Stimulated activated CD8-positive, alpha-beta memory T cell treated with anti-CD3 and anti-CD28 coated beads, Interleukin-4, amount 100 ng/mL, for 24 hours (primary cell): ENCODE measurements at places on chromosomes 5 and 9.
A peak's percentile ranks its signal among the peaks of the same experiment; 100 is the strongest.

DNA sequence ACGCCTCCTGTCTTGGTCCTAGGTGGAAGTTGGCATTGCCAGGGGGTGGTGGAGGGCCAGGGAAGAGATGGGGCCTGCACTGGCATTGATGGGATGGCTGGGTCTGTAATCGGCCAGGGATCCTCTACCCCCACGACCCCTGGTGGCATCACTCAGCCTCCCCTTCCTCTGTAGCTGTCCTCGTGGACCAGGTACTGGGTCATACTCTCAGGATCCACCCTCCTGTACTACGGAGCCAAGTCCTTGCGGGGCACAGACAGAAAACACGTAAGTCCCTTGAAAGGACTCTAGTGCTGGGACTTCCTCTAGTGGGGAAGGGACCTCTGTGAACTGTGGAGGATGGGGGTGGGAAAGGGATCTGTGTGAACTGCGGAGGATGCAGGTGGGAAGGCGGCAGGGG, 52.1 kb upstream of the GARNL3 start:
- no peak for DNase-seq

DNA sequence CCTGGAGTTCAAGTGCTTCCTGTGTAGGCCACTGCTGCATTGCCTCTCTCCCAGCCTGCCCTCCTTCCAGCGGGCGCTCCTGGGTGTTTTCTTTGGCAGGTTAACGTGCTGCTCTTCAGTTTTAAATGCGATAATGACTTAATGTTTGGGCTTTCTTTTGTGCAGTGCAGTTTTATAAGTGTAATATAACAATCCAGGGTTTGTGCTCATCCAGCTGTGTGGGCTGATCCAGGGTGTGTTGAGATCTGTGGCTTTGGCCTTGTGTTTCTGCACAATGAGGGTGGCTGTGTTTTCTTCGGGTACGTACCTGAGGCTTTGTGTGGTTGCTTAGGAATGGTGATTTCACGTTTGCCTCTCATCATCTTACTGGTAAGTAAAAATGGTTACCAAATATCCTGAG, 50.6 kb downstream of the PCSK5 start:
- DNase-seq: no peak

DNA sequence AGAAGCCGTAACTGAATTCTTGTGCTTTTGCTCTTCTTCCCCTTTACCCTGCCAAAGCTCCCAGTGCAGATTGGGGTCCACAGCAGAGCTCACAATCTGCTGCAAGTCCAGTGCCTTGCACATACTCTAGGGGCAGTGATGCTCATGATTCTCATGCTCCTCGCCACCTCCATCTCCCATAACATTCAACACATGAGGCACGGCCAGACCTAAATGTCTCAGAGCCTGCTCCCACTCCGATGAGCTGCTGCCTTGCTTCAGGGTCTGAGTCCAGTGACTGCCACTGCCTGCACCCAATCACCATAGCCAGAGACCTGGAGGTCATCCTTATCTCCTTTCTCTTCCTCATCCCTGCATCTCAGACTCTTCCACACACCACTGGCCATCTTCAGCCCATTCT, 10.5 kb downstream of the CSF1R start:
- DNase-seq: no peak

DNA sequence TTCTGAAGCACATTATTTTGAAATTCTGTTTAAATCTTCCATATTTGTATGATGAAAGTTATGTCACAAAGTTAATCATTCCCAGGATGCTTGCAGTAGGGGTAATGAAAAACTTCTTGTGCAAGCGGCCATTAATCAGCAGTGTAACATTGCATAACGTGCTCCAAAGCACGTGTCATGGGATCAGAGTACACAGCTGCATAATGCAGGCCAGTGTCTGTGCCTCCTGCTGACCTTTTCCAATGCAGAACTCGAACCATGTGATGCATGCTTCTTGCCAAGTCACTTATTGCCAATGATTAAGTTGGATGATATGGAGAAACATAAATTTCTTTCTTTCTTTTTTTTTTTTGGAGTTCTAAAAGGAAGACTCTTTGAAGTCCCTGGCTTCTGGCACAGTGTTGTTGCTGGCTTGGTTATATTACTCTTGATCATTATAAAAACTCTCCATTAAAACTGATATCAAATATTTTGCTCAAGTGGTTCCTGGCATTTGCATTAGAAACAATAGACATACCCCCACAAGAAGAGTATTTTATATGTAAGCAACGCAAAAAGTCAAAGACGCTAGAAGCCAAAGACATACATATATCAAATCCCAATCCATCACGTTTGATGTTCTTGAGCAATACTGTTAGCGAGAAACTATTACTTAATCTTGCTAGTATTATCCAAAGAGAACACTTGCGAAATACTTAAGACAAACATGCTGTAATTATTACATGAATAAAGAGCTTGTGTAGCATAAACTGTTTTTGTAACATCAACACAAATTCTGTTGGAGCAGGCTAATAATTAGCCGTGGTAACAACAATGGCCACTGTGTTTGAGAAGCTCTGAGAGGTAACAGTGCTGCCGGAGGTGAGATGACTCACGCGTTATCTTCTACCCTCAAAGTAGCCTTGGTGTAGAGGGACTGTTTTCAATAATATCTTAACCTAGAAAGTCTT, 164.2 kb downstream of the AUH start:
- DNase-seq: no peak

- DNase-seq: no peak
Measured at GRCh38 chr5:168706655-168707069, 127.5 kb upstream of the PANK3 start.

DNA sequence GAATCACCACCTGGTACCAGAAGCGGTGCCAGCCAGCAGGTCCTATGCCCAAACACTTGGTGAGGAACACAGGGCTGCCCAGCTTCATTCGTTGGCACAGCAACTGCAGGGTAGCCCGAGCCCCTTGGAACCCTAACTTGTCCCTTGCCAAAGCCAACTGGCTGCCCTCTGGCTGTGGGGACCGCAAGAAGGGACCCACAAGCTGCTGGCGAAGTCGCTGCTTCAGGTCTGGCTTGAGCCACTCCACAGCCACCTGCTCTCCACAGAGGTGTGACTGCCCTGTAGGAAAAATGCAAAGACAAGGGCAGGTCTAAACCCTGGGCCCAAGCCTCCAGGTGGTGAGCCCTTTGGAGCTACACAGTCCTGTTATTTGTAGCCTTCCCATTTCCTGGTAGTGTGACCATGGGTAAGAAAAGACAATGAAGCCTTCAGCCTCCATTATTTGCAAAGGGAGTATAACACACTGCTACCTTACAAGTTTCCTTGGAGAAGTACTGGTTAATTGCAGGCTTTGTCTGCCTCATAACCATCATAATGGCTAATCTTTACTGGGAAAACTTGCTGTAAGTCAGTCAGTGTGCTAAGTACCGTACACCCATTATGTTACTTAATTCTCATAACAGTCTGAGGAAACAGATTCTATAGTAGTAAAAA, 1.8 kb downstream of the DND1 start:
- no peak for DNase-seq

DNA sequence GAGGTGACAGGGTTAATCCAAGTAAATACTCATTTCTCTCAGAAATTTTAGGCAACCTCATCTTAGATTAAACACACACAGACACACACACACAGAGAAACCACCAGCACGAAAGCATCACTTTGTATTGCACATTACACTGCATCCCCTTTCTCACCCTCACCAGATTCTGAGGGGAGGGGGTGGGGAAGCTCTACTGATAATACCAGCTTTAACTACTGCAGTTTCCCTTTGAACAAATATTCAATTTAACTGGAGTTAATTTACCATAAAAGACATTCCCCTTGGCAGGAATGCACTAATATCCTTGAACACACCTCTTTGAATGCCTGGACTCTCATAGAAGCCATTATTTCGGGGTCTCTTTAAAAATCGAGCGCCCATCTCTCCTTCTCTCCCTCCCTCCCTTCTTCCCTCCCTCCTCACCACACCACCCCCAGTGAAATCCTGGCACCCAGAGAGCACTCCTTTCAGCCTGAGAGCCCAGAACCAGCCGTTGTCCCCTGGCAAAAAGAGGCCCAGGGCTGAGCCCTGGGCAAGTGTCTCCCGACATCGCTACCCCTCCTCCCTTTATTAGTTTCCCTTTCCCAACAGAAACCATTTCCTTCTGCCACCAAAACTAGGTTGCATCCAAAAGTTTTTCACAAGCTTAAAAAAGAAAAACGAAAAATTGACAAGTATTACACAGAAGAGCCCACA, 2.8 kb upstream of the NFIB start:
- no peak for DNase-seq

GRCh38 chr9:128419061-128419925, 1.4 kb upstream of the CERCAM start:
- no peak for DNase-seq

DNA sequence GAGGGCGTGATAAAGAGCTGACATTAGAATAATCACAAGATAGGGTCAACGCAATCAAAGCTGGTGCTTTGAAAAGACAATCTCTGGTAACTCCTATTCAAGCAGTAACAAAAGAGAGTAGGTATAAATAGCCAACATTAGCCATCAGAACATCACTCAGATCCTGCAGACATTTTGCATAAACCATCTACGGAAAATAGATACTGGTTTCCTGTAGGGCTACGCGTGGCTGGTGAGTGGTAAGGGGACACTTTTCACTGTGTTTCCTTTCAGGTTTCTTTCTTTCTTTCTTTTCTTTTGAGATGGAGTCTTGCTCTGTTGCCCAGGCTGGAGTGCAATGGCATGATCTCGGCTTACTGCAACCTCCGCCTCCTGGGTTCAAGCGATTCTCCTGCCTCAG, 22.3 kb downstream of the TTF1 start:
- DNase-seq: no peak

DNA sequence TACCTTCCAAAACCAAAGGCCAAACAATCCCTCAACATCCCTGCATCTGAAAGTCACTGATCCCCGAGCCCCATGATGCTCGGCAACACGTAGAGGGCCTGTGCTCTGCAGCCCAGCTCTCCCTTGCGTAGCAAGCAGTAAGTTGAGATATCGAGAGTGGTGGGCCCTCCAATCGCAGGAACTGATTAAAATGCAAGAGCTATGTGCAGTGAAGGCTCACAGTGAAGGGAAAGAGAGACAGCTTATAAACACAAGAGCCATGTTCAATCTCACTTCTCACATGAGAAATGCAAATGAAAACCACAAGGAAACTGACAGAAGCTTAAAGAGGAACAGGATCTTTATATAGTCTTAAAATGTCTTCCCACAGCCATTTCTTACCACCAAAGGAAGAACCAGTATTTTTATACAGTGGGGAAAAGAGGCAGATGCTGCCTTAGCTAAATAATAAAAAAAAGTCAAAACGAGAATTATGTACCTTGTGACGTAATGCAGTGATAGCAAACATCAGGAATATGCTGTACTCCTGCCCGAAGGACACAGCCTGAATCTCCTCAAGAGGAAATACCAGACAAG, 24.6 kb downstream of the TTF1 start:
- no peak for DNase-seq

GRCh38 chr9:93536167-93536566, 40.2 kb upstream of the PHF2 start:
- no peak for DNase-seq

DNA sequence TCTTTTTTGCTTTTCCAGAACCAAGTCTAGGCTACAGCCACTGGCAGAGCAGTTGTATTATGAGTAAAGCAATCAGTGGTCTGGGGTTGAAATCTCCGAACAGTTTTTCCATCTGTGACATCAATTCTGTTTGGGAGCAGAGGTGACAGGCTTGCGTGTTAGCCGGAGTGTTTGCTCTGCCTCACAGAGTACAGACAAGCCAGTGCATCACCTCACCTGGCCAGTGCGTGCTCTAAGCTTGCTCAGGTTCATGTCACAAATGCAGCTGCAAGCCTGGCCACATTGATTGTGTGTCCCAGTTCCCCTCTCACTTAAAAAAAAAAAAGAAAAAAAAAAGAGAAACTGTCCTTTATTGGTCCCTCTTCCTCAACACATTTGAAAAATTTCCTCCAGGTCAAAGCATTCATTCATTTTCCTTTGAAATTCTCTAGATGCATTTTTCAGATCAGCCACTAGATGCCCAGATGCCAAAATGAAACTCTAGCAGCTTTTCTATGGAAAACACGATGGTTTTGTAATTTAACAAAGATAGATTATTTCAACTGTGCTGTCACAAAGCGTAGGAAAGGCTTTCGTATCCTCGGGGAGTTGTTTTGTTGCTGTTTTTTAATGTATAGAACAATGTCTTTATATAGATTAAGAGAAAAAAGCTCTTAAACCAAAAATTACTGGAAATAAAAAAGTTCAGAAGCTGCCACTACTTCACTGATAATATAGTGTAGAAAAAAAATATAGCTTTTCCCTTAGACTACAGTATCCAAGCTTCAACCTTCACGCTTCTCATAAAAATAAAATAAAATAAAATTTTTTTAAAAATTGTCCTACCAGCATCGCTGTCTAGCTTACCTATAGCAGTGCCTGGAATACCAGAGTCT, 585.5 kb downstream of the TLE1 start:
- no peak for DNase-seq

DNA sequence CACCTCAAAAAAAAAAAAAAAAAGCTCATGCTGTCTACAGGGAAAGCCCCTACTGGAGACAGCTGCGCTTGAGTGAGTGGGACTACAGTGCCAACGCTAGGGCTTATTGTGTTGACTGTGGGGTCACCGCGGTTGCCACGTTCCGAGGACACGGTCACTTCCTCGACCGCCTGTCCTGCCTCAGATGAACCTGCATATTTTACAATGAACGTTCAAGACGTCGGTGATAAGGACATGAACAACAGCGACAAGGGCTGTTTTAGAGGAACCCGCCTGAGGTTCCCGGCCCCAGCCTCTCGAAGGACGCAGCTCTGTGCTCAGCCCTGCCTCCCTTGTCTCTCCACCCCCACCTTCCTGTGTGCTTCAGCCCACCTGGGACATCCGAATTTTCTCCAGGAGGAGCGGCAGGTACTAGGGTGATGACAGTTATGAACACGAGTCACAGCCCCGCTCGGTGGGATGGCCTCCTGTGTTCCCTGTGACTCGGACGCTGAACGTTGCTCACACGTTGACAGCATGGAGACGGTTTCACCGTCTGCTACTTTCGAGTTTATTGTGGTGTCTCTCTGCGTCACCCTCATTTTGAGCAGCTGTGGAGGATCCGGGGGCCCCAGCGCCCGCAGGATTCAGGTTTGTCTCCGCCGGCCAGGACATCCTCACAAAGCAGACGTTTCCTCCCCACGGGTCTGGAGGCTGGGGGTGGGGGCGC, 11.3 kb upstream of the DIPK1B start:
- peak; percentile 50 for DNase-seq

- DNase-seq: no peak
Measured at GRCh38 chr5:143721925-143722324, 90.0 kb upstream of the HMHB1 start.

DNA sequence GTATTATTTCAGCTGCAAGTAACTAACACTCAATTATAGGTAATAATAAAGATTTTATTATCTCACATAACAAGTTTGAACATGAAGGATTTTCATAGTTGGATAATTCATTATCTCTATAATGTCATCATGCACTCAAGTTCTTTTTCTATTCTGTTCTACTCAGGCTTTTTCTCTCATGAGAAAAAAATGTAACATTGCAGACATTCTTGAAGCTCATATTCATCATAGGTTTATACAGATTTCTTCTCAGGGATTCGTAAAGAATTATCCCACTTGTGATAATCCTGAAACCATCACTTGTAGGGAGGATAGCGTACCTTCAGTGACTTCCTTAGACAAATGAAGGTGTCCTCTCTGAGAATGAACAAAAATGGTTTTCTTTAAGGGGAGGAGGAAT, 150.3 kb downstream of the XRCC4 start:
- no peak for DNase-seq
